ENCODE measurements at places on chromosomes 2 and 18. TPM values are rescaled to one million over a fixed set of nuclear protein-coding genes. Genes with fewer than 3 reads are reported as not detected.

DNA sequence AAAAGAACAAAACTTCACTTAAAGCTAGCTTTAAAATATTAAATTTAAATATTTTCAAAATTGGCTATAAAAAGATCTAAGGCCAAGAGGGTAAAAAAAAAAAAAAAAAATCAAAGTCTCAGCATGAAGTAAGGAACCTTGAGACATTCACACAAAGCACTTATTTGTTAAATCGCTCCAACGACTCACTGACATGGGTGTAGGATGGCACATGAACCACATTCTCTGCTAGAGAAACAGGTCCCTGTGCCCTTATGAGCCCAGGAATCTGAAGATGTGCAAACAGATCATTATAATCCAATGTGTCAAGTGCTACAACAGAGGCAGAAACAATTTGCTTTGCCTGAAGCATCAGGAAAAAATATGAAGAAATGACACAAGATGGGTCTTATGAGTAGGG lies 13.8 kb downstream of the LAPTM4A start:
- no peak for DNase-seq

DNA sequence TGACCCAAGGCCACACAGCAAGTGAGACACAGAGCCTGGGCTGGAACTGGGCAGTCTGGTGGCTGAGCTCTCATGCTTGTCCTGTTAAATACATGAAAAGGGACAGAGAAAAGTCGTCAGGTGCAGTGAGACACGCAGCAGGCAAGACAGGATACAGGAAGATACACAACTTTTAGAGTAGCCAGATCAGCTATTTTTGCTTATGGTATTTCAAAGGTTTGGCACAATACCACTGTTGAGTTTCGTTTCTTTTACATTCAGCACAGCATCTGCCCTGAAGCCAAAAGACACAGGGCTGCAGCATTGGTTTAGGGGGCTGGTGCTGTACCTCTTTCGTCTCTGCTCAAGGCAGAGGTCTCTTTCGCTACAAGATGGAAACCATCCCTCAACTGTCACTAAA lies 14.0 kb downstream of the FHL2 start:
- DNase-seq: no peak

- DNase-seq: no peak
Measured at GRCh38 chr2:69750246-69750645, 8.3 kb downstream of the ANXA4 start.

The PLEKHA3 gene
- 13.4 TPM for polyA plus RNA-seq

DNA sequence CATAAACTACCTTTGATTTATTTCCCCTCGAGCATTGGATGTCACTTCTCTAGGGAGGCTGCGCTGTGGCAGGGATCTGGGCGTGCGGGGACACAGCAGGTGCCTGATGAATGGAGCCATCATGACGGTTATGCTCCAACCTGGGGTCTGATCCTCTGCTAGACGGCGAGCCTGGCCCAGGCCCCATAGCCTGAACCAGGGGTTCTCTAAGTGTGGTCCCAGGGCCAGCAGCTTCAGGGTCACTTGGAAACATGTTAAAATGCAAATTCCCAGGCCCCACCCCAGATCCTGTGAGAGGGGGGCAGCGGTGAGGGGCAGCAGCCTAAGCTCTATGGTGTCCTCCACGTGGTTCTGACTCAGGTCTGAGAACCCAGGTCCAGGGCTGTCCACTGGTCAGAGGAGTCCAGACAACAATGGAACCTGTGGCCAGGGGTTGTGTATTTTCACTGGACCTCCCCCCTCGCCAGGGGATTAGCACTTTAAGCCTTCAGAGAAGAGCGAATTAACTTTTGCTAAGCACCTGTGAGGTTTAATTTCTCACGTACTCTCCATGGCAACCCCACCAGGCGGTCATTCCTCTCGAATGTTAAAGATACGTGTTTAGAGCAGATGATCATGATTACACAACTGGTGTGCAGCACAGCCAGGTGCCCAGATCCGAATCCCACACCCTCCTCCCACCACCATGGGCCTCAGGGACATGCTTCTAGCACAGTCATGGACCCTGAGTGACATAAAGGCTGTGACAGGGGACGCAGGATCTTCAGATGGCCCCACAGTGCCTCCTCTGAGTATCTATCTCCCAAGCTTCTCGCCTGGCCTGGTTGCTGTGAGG lies 1.6 kb upstream of the ARHGEF4 start:
- no peak for DNase-seq

GRCh38 chr18:25029802-25030201 lies 322.2 kb downstream of the ZNF521 start:
- DNase-seq: no peak

GRCh38 chr2:190545093-190545492 lies 10.6 kb upstream of the NEMP2 start:
- no peak for DNase-seq

DNA sequence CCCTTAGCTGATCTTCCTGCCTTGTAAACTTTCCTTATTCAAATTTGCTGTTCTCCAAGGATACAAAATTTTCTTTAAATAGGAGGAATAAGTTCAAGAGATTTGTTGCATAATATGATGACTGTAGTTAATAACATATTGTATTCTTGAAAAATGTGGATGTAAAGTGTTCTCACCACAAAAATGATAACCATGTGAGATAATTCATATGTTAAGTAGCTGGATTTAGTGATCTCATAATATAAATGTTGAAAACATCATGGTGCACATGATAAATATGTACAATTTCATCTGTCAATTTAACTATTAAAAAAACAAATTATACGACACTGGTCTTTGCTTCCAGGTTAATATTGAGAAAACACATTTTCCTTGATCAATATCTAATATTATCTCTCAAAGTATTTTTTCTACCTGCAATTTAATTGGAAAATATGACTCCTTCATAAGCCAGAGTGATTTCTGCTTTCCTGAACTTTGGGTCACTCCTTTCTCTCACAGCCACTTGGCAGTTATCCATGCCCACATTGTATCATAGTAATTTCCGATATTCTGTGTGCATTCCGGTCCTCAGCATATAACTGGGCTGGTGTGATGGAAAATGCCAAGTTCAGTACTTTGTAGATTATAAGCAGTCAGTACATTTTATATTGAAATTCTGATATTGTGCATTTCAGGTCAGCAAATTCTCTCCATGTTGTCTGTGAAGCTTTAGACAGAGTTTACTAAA lies 152.6 kb downstream of the GULP1 start:
- DNase-seq: no peak

DNA sequence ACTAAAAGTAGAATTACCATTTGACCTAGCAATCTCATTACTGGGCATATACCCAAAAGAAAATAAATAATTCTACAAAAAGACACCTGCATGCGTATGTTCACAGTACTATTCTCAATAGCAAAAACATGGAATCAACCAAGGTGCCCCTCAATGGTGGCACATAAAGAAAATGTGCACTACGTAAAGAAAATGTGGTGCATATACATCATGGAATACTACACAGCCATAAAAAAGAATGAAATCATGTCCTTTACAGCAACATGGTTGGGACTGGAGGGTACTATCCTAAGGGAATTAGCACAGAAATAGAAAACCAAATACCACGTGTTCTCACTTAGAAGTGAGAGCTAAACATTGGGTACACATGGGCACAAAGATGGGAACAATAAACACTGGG lies 250.7 kb upstream of the TNP1 start:
- no peak for DNase-seq

DNA sequence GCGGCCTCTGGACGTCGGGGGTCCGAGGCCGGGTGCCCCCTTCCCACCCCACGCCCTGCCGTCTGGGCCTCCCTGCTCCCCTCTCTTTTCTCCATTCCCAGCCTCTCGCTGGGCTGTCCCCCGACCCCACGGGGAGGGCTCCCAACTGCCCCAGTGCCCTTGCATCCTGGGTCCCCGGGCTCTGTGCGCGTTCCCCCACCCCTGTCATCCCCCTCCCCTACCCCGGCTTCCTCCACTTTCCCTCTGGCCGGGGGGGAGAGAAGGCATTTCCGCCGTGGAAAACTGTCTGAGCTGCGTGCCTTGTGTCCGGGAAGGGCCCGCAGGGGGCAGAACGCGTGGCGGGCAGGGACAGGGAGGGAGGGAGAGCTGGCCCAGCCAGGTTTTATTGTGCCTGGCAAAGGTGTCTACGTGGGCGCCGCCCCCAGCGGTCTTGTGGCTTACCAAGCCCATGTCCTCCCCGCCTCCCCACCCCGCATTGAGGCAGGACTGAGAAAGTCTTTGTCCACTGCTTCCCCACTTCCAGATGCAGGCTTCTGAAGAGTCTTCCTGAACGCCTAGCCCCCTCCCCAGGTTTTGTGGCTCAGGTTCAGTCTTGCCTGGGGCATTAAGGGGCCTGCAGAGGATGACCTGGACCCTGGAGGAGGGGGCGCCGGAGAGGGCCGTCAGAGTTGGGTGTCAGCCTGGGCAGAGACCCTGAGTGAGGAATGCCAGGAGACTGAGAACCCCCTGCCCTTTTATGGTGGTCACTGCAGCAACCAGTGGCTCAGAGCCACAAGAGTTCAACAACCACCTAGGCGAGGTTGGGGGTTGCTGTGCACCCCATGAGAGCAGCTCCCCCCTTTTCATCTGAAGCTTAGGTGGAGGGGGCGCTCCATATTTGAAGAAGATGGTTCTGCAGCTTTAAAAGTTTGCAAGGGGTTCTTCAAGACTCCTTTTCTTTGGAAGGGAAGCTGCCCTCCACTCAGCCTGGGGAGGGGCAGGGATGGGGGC lies 1.3 kb downstream of the ITM2C start:
- no peak for DNase-seq

GRCh38 chr2:2843969-2844548 lies 513.0 kb upstream of the MYT1L start:
- no peak for DNase-seq

The AGXT gene
- not detected for polyA plus RNA-seq

The PMAIP1 gene
- 53.9 TPM for polyA plus RNA-seq

The HOXD3 gene
- 3.3 TPM for polyA plus RNA-seq

GRCh38 chr2:218263817-218264641 lies 3.2 kb downstream of the GPBAR1 start:
- DNase-seq: no peak

DNA sequence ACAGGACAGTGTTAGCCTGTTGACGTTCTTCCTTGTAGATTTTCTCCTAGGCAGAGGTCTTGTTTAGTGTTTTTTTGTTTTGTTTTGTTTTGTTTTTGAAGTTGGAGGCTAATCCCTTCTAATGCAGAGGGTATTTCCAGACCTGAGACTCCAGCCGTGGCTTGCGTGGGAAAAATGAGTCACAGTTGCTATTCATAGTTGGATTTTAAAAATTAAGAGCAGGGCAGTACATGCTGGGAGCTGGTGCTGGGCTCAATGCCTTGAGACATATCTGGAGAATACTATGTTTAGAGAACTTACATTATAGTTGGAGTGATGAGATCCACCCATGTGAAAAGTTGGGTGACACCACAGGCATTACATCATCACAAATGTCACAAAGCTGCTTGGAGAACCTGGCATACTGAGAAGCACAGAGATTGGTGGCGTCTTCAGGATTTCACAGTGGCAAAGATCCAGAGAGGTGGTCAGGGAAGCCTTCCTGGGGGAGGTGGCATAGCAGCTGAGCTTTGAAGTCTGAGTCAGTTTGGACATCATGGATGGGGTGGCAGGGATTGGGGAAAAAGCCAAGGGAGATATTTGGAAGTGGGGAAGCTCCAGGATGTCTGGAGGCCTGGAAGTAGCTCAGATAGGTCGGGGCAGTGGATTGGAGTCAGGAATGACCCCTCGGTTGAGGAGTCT lies 249.4 kb downstream of the LOXHD1 start:
- DNase-seq: no peak

DNA sequence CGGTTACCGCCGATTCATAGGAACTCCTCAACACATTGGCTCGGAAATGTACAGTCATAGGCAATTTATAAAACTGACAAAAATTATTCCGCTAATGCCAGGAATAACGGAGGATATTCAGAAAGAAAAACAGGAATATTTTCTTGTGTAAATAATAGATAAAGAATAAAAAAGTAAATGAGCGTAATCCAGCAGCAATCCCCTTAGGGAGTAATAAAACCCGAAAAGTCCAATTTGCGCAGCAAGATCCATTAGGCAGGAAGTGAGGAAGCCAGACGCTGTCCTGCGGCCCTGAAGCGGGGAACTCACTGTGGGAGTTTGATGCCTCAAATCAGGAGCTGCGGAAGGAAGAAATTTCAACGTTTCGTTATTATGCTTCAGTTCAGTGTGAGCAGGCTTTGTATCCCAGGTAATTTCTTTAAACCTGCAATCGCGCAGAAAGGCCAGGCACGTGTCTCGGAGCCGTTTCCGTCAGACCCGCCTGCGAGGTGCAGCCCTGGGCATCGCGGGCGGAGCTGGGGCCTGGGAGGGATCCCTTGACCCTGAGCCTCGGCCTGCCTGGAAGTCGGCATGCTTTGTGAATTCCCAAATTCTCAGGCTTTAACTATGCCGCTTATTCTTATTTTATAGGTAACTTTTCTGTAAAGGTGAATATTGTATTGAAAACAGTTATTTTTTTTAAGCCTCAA lies 180.9 kb upstream of the ALKAL2 start:
- DNase-seq: no peak

GRCh38 chr2:137865954-137866540 lies 98.2 kb upstream of the HNMT start:
- DNase-seq: no peak

DNA sequence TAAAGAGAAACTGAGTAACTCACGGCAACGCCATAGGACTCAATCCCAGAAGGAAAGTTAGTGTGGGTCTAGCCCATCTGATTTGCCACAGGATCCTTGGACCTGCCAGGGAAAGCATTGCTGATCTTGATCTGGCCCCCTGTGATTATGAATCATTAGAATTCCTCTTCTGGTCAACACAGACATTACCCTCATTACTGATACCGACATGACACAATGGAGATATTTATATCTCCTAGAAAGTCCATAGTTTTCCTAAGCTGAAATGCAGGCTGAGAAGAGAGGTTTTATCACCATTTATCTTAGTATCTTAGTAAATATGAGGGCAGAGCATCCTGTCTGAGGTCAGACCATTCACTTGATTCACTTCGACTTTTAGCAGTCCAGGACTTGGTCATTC lies 75.5 kb upstream of the CCDC68 start:
- DNase-seq: no peak

- DNase-seq: no peak
Measured at GRCh38 chr2:226736382-226736781, 63.2 kb downstream of the IRS1 start.

- no peak for DNase-seq
Measured at GRCh38 chr2:189441709-189442074, 418 bp downstream of the WDR75 start.

GRCh38 chr18:62682371-62682770 lies 33.0 kb upstream of the PHLPP1 start:
- DNase-seq: no peak
